ENCODE measurements at places on chromosomes 7 and 10.

DNA sequence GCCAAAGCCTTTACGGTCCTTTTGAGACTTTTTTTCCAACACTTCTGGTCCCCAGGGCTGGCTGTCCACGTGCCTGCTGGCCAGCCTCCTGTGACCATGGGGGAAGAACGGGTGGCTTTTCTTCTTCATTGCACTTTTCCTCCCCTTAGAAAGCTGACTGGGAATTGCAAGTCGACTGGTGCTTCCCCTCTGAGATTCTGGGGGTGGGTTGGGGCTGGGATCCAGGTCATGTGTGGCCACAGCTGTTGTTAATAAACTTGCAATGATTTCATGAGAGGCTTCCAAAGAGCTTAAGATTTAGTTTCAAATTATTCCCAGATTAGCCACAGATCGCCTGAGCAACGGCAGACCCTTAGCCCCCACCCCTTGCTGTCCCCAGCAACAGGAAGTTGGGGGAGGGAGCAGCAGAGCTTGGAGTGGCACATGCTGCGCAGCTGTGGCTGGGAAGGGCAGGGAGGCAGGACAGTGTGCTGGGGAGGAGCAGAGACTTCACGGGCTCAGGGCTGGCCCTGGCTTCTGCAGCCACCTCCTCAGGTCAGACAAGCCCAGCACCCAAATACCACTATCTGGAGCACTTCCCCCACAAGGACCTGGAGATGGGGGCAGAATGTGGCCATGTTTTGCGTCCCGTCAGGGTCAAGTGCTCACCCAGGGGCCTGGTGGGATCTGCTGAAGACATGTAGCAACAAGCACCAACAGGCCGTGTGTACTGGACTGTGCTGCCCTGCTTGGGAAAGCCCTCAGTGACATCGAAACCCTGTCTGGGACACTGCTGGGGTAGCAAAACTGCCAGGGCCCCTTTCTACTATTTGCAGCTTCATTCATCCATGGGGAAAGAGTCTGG, 147.1 kb downstream of the RNF216 start:
- no peak for DNase-seq

DNA sequence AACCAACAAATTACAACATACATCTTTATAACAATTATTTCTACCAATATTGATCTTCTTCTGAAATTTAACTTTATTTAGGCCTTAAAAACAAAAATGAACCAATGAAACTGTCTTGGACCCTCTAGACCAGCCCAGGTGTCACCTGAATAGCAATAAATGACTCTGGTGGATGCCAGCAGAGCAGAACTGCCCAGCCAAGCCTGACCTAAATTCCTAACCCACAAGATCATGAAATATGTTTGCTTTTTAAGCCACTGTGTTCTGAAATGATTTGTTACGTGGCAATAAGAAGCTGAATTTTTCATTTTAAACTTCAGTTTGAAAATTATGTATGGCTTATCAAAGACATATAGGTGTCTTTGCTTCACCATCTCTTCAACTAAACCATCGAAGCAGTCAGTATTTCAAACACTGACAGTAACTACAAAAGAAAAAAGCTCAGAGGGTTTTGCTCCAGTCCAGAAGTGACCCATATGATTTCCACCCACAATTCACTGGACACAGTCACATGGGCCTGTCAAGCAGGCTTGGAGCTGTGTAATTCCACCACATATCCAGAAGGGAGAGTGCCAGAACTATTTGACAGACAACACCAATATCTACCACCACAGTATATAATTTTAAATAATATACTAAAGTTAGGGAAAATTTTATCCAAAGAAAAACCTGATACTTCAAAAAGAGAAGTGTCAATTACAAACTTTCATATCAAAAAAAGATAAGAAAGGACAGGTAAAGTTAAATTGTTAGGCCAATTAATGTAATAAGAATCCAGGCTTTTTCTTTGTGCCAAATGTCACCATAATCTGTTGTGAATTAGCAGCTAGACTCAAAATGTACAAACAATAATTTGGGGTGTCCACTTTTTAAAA, 94.5 kb downstream of the KMT2C start:
- no peak for DNase-seq

DNA sequence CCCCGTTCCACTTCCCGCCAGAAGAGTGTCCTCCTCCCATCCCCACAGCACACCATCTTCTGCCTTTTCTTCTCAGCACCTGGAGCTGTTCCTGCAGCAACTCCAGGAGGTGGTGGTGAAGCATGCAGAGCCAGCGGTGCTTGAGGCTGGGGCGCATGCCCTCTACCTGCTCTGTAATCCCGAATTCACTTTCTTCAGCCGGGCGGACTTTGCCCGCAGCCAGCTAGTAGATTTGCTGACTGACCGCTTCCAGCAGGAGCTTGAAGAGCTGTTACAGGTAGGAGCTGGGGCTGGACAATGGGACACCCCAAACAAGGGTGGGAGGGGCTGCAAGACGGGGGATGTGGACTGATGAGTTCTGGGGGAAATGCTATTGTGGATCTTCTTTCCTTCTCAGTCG, 19.1 kb upstream of the PVRIG start:
- no peak for DNase-seq

- no peak for DNase-seq
These were observed 61.1 kb downstream of the CNOT4 start for GRCh38 chr7:135448753-135449152.

GRCh38 chr10:73786512-73786885, 1.1 kb downstream of the ZSWIM8 start:
- no peak for DNase-seq

DNA sequence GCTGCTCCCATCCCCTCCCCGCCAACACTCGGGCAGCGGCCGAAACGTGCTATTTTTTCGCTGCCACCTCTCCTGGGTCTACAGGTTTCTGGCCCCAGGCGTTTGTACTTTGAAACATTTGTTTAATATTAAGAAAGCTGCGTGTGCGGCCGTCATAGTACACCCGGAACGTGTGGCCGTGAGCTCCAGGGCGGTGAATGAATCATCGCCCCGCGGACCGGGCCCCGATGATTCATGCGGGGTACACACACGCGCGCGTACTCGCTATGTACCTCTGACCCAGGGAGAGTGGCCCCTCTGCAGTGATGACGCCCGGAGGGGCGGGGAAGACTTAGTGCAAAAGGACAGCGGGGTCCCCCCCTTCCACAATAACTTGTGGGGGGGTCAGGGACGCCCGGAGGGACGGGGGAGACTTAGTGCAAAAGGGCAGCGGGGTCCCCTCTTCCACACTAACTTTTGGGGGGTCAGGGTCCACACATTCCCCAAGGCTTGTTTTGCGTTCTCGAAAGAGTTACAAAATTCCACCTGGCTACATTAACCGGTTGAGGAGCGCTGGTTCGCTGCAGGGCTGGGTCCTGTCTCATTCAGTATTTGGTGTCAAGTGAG, 56.5 kb upstream of the PCGF5 start:
- peak; percentile 70 for DNase-seq

- no peak for DNase-seq
These were observed 8.6 kb downstream of the POLD2 start for GRCh38 chr7:44114586-44115310.

DNA sequence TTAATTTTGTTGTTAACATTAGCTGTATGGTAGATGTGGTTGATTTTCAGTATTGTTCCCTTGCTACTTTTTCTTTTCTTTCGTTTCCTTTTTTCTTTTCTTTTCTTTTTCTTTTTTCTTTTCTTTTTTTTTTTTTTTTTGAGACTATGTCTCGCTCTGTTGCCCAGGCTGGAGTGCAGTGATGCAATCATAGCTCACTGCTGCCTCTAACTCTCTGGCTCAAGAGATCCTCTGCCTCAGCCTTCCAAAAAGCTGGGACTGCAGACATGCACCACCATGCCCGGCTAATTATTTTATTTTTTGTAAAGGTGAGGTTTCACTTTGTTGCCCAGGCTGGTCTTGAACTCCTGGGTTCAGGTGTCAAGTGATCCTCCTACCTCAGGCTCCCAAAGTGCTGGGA, 14.4 kb downstream of the SLC26A3 start:
- no peak for DNase-seq

DNA sequence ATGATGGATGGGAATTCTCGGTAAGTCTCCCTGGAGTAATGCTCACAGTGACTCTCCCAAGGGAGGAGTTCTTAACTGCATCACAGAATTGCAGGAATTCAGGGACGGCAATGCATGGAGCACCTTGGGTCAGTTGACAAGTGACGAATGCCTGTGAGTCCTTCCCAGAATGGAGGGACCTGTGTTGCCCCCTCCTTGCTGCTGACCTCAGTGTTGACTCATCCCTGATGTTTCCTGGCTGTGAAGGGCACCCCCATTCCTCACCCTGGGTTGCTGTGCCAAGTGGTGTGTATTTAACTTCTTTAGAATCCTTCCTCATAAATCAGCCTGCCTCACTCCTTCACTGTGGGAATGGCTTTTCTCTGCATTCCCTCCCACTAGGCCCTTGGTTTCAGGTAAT, 98.9 kb downstream of the LRMDA start:
- DNase-seq = no peak

DNA sequence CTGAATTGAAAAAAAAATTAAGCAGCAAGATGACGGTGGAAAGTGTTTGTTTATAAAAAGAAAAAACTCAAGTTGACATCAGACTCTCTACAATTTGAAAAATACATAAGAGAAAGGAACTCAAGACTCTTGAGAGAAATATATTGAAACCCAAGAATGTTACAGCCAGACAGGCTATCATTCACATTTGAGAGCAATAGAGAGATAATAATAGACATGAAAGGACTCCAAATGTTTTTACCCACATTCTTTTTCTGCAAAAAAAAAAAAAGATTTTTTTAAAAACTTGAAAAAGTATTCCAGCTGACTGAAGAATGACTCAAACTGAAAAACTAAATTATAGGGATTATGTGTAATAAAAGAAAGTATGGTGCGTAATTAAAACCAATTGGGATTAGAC, 532.4 kb downstream of the INHBA start:
- DNase-seq = no peak

DNA sequence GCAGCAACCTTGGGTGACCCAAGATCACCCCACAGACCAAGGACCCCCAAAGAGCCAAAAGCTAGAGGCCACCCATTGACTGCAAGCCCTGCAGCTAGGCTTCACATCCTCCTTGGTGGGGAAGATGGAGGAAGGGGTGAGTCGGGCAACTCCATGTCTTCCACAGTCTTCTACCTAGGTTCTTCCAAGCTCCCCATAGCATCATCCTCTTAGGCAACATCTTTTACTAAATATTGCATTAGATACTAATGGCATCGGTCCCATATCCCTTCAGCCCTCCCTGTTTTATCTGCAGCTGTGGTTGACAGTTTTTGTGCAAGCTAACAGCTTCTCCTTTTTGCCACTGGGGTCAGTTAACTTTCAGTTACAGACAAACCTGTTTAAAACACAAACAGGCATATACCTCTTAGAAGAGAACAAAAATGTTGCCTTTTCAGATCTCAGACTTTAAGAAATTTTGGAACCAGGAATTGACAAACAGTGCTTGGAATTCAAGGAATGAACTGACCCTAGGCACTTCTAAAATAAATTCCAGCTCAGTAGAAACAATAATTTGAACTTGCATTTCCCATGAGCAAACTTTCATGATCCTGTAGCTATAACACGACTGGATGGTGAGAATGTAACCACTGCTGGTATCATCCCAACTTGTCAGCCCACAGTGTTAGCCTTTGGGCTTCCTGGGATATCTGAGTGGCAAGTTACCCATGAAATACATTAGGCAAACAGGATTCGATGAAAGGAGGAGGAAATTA, 33.9 kb upstream of the MSMB start:
- no peak for DNase-seq
